CD8-positive, alpha-beta T cell (primary cell): ENCODE measurements at places on chromosomes 3 and 15. TPM values are rescaled to one million over a fixed set of nuclear protein-coding genes. Genes with fewer than 3 reads are reported as not detected.
A peak's percentile ranks its signal among the peaks of the same experiment; 100 is the strongest.

DNA sequence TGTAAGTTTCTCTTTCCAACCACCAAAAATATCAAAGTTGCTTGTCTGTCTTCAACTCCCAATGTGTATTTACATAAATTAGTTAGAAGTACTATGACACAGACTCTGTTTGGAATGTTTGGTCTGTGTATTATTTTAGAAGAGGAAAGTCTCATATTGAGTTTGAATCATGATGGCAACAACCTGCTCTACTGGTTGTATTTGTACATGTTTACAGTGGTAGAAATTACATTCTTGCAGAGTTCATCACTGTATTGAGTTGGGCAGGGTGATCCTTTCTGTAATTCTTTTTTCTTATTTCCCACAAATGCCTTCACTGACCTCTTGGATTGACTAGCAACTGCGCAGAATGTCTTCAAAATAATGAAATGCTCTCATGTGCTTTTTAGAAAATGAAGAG lies 149.6 kb downstream of the CHL1 start:
- DNase-seq = no peak

- DNase-seq = no peak
Observed at GRCh38 chr3:39401983-39402382, 4.5 kb upstream of the RPSA start.

DNA sequence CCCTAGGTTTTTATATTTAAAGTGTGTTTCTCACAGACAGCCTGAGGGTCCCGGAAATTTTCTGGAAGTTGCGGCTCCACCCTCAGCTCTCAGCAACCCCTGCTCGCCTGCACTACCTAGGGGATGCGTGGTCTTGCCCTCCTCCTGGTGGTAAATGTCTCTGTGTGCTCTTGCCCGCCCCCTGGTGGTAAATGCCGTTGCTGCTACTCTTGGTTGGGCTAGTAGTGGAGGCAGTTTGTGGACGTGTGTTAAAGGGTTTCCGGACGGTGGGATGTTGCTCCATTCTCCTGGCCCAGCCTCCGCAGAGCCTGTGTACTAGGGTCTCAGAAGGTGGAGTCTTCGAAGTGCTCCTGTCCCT lies 27.4 kb downstream of the STOML1 start:
- DNase-seq = peak; percentile 88

- no peak for DNase-seq
Observed at GRCh38 chr3:22106213-22106896, 355.3 kb upstream of the ZNF385D start.

DNA sequence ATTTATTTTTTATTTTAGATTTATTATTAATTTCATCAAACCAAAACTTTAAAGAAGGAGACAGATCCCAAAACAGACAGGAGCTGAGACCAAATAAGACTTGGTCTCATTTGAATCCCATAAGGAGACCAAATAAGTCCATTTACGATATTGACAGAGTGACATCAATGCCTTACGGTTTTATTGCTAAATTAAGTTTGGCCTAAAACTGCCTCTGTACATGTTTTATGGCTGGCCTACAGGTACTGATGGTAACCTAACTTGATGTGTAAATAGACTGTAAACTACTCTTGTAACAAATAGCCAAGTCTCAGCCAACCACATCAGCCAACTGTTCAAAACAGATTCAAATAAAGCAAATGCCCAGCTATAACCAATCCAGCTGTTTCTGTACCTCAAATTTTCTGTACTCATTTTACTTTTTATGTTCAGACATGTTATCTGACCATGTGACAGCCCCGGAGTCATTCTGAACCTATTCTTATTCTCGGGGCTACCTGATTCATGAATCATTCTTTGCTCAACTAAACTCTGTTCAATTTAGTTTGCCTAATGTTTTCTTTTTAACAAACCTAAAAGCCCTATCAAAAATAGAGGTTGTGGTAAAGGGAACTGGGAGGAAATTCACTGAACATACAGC lies 89.4 kb upstream of the CDAN1 start:
- DNase-seq = no peak

DNA sequence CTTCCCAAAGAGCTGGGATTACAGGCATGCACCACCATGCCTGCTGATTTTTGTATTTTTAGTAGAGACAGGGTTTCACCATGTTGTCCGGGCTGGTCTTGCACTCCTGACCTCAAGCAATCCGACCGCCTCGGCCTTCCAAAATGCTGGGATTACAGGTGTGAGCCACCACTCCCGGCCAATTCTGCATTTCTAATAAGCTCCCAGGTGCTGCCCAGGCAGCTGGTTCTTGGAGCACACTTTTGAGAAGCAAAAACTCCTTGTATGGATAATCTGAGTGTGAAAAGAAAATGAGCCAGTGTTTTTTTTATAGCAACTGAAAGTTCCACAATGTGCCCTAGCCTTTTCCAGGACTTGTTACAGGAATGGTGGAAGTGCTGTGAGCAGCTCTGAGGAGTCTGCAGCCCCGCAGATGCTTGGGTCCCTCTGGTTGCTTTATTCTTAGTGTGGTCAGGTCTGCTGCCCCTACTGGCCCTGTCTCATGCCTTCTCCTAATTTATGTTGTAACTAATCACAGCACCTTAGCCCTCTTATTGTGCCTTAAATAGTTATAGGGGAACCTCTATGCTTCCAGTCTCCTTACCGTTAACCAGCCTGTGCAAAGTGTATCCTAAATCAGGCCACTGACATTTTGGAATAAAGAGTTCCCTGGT lies 13.5 kb upstream of the KCNAB1 start:
- DNase-seq = no peak

DNA sequence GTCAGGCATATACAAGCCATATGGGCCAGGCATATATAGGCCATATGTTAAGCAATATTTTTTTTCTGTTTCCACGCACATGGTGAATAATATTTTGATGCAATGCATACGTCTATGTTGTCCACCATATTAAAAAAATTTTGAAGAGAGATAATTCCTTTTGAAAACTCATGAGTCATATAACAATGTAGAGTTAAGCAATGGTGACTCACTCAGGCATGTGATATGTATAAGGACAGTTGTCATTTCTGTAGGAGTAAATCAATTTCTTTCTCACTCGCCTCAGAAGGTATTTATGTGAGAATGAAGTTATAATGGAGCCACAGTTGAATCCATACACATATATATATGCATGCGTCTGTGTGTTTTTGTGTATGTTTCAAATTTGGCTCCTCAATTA lies 272.6 kb downstream of the EPHA3 start:
- DNase-seq = no peak

CELSR3 gene
- total RNA-seq = 7.5 TPM

- no peak for DNase-seq
Observed at GRCh38 chr15:93072411-93073394, 16.3 kb downstream of the RGMA start.

CD200 gene
- 1.1 TPM for total RNA-seq

DNA sequence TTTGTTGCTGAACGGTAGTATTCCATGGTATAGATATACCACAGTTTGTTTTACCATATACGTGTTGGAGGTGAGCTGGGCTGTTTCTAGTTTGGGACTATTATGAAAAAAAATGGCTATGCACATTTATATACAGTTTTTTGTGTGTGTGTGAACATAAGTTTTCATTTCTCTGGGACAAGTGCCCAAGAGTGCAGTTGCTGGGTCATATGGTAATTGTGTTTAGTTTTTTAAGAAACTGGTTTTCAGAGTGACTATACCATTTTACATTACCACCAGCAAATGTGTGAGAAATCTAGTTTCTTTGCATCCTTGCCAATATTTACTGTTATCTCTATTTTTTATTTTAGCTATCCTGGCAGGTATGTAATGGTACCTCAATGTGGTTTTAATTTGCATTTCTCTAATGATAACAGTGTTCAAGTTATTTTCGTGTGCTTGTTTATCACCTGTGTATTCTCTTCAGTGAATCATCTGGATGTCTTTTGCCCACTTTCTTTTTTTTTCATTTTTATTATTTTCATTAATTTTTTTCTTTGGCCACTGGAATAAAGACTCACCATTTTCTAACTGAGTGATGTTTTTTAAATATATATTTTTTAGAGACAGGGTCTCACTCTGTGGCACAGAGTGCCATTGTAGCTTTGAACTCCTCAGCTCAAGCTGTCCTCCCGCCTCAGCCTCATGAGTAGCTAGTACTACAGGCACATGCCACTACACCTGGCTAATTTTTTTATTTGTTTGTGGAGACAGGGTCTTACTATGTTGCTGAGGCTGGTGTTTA lies 75.3 kb downstream of the ZNF609 start:
- no peak for DNase-seq

SLC24A5 gene
- not detected for total RNA-seq

CKMT1B gene
- not detected for total RNA-seq

OCA2 gene
- not detected for total RNA-seq

GRCh38 chr15:37877851-37878741 lies 56.3 kb upstream of the TMCO5A start:
- no peak for DNase-seq

AEN gene
- 26.9 TPM for total RNA-seq

HTR3E gene
- total RNA-seq = not detected

DNA sequence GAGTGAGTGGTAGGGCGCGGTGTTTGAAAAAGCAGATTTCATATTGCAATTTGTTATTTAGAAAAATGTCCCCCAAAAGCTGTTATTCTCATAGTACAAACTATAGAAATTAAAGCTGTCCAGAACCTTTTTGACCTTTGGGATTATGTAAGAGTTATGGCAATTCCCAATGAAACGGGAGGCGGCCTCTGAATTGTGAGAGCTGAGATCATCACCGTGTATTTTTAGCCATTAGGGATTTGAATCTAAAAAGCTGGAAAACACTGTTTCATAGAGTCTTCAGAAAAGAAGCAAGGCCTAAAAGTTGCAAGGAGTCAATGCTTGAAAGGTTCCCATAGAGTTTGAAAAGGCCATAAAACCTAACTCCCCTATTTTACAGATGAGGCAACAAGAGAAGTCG lies 38.6 kb upstream of the SLC25A26 start:
- DNase-seq = no peak

WDR93 gene
- total RNA-seq = not detected

DNA sequence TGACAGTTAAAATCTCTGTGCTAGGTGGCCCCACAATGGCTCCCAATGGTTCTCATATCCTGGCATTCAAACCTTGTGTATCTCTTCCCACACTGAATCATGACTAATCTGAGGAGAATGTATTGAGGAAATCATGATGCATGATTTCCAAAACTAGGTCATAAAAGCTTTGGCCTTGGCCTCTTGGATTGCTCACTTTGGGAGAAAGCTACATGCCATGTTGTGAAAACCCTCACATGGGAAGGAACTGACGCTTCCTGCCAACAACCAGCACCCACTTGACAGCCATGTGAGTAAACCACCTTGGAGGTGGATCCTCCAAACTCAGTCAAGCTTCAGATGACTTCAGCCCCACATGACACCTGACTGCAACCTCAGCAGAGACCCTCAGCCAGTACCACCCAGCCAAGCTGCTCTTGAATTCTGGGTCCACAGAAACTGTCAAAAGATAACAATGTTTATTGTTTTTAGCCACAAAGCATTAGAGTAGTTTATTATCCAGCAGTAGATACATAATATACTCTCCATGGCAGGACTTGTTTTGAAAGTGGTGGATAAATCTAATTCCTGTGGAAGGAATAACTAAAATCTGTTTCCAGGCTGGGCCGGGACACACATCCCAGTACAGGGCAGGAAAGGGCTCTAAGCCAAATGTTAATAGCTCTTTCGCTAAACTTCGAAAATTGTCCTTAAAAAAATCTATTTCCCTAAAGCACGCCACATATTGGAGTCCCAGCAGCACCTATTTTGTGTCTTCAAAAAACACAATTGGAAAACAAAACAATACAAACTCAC lies 1.0 kb upstream of the ZNF620 start:
- peak; percentile 10 for DNase-seq

DNA sequence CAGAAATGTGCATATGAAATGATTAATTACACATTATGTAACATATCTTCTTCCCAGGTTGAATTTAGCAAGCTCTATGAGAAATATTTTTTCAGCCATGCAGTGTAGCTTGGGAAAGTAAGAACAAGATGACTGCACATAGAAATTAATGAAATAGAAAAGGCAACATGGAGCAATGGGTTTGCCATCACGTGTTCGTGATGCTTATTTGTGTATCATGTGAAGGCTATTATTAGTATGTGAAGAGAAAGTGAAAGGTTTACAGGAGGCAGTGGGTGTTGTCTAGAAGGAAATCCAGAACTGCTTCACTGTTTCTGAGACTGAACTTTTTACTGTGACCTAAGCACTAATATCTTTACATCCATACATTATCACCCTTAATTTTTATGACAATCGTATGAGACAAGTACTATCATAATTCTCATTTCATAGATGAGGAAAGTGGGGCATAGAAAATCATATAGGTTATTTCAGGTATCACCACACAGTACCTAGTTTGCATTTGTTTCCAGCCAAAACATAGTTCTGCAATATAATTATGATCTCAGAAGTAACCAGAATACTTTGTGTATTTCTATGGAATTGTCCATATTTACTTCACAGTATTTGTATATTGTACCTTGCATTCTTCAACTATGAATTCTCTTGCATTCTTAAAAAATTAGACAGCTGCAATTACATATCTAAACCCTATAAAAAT lies 14.9 kb downstream of the SERPINI1 start:
- DNase-seq = no peak

DNA sequence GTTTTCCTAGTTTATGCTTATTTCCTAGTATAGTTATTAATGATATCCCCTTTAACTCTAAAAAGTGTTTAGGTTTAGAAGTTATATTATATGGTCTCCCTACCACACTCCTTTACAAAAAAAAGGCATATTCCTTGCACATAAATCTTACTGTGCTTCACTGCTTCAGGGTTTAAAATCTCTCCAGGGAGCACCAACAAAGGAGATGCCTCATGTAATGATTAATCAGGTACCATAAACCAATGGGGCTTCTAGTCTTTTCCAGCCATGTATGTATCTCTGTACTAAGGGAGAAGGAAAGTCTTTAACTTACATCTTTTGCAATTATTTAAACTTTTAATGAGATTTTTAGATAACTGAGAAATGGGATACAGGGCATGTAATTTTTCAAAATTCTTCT lies 91.5 kb upstream of the RBMS3 start:
- no peak for DNase-seq

- peak; percentile 22 for DNase-seq
Observed at GRCh38 chr3:10783360-10784351, 32.4 kb upstream of the SLC6A11 start.

PEX5L gene
- total RNA-seq = not detected

ITIH1 gene
- not detected for total RNA-seq
